NCI-H2107 (cell line): ENCODE measurements at places on chromosomes 1 and 21.

GRCh38 chr21:37970548-37970947 lies 54.3 kb upstream of the KCNJ6 start:
- no peak for DNase-seq

DNA sequence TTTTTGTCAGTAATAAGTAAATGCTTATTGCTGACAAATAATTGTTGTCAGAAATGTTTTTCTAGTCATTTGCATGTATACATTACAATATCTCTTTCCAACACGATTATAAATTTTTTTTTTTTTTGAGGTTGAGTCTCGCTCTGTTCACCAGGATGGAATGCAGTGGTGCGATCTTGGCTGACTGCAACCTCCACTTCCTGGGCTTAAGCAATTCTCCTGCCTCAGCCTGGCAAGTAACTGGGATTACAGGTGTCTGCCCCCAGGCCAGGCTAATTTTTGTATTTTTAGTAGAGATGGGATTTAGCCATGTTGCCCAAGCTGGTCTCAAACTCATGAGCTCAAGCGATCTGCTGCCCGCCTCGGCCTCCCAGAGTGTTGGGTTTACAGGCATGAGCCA lies 72.0 kb upstream of the ATF3 start:
- DNase-seq, result no peak

GRCh38 chr1:28159243-28159642 lies 17.2 kb downstream of the PTAFR start:
- DNase-seq, result no peak

DNA sequence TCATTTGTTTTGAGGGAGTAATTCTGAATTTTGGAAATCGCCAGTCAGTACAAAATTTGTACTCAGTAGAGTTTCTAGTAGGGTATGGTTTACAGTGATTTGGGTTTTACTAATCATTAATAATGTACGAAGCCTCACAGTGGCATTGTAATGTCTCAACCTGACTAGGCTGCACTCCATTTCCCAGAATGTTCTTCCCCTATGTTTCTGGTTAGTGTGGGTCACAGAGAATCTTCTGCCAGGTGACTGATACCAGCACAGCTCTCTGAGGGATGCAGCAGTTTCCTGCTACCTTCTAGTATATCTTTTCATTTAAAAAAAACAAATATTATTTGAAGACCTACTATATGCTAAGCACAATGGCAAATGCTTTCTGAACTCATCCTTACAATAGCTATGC lies 112.9 kb downstream of the PTPN14 start:
- no peak for DNase-seq

DNA sequence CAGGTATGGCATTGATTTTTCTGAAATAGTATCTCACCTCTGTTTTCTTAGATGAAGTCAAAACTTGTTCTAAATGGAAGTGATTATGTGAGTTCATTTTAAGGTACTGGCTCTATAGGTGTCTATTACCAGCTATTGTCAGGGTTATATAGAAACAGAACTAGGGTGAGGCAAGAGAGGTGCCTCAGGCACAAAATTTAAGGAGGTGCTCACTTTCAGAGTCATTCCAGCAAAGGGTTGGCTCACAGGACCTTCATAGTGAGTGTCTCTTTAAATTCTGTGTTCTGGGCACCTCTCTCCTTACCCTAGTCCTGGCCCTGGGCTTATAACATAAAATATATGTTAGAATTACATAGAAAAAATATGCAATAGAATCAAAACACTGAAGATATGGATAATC lies 49.3 kb downstream of the KIAA0319L start:
- DNase-seq, result no peak

DNA sequence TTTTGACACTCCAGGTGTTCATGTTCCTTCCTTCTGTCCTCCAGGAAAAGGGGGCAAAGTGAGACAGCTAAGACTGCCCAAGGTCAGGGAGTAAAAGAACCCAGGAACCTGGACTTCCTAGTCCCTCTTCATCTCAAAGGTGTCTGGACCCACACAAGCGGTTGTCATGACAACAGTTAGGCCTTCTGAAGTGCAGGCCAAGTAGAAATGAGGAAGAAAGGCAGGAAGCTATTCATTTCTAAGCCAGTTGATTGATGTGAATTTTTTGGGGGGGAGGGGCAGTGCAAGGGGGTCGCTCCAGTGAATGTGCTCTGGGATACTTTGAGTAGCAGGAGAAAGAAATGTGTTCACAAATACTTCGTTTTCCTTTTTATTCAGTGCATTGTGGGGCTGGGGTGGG lies 114.3 kb downstream of the NAV1 start:
- no peak for DNase-seq

DNA sequence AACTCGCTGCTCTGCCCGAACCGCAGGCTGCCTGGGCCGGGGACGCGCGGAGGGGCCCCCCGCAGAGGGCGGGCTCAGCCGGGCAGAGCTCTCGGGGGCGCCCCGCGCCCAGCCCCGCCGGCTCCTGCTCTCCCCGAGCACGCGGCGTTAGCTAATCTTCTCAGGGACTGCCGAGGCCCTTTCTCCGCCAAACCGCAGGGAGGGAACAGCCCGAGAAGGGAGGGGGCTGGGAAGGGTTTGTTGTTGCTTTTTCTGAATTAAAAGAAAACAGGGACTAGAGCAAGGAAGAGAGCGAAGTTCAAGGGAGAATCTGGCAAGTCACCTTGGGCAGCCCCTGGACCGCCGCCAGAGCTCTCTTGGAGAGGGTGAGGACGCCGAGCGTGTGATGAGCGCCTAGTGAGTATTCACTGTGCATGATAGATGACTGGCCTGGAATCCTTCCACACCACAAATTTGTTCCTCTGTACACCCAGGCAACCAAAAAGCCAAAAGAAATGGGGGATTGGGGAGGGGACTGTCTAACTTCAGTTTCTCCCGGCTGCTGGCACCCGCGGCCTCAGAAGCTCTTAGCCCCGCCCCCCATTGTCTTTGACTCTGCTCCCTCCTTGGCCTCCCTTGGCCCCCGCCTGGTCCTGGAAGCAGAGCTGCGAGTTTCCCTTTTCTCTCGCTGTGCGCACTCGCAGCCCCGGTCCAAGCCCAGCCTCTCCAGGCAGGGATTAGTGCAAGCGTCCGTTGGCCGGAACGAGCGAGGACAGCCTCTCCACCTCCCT lies 19.7 kb upstream of the LMX1A start:
- DNase-seq, result peak; percentile 61

- no peak for DNase-seq
Measured at GRCh38 chr1:88801575-88802208, 89.7 kb downstream of the GTF2B start.

DNA sequence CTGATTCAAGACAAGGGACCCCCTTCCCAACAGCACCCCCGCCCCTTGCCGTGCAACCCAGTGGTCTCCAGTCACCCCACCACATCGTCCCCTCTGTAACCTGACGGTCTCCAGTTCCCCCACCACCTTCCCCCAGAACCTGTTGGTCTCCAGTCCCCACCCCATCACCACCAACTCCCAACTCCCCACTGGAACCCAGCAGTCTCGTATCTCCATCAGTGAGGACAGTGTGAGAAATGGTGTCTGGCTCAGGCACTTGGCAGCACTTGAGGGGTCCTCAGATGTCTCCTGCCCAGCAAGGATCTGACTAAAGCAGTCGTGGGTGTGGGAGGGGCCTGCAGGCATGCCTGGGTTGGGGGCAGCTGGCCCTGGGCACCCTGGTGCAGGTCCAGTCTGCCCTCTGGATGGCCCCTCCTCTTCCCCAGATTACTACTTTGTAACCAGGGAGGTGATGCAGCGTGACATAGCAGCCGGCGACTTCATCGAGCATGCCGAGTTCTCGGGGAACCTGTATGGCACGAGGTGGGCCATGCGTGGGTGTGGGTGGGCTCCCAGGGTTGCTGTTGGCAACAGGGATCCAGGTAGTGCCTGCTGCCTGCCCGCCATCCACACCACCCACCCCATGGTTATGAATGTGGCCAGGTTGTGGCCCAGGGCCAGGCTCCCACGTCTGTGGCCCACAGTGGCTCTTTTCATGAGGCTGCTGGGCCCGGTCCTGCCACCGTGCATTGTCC lies 3.1 kb upstream of the GJC2 start:
- no peak for DNase-seq

GRCh38 chr1:228992907-228993535 lies 257.7 kb downstream of the RHOU start:
- no peak for DNase-seq

DNA sequence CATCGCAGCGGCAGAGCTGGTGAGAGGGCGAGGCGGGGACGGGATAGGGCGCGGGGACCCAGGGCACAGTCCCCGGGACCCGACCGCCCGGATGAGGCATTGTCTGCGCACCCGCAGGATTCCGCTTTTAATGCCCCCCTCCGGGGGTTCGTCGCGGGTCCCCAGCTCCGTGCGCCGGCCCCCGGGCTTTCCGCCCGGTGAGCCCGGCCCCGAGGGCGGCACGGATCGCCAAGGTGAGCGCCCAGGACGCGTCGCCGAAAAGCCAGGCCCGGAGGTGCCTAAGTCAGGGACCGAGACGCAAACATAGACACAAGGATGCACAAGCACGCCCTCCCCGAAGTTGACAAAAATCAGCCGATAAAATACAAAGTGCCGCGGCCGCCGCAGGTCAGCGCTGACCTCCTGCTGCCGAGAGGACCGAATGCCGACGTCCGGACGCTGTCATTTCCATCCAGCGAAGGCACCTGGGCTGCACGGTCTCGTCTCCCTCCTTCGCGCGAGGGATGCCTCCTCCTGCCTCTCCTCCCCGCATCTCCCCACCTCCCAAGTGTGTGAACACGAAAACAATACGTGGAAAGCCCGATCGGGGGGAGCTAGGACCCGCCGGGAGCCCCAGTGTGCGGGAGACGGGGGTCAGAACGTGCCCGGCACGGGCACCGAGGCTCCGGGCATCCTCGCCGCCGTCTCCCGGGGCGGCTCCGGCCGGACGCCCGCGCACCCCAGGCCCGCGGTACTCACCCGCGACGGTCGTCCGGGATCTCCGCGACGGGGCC lies 101.1 kb upstream of the SOD1 start:
- peak; percentile 55 for DNase-seq

GRCh38 chr1:235006132-235006721 lies 122.4 kb downstream of the TOMM20 start:
- DNase-seq, result no peak

GRCh38 chr1:226597616-226598454 lies 49.3 kb downstream of the STUM start:
- DNase-seq, result no peak

DNA sequence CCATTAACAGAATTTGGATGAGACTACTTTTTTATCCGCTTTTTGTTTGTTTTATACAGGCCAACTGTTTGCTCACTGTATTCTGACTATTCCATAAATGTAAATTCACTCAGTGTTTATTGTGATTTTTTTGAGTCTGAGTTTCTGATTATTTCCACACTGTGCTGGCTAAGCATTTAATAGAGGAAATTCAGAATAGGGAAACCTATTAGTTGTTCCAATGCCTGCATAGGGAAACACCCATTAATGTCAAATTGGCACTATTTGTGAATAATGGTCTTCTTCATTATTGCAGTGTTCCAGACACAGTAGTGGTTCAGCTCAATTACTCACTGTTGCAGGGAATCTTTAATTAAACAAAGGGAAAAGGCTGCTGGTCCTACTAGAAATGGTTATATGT lies 174.7 kb upstream of the SGIP1 start:
- DNase-seq, result no peak

DNA sequence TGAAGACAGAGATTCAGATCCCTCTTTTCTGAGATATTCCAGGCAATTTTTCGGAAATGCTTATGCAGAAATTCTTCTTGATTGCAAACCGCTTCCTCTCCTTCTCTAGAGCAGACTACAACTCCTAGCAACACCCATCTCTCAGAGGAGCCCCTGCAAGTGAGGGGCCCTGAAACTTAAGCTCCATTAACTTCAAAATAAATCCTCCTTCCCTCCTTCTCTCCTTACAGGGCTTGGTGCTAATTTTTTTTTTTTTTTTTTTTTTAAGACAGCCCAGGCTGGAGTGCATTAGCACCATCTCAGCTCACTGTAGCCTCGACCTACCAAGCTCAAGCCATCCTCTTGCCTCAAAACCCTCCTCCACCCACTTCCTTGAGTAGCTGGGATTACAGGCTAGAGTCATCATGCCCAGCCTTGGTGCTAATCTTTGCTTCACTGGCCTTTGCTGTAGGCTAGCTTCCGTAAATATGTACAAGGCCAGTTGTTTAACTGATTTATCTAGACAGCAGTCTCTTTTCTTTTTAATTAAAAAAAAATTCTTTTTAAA lies 30.2 kb upstream of the SFPQ start:
- DNase-seq, result no peak

- DNase-seq, result peak; percentile 85
Measured at GRCh38 chr1:26959722-26960624, at the start of gene KDF1. Gene KDF1 (minus strand): TSS chr1:26960468. CDS start chr1:26952380, 8,088 bp downstream.

- DNase-seq, result no peak
Measured at GRCh38 chr1:33150522-33150921, 31.3 kb downstream of the TRIM62 start.

DNA sequence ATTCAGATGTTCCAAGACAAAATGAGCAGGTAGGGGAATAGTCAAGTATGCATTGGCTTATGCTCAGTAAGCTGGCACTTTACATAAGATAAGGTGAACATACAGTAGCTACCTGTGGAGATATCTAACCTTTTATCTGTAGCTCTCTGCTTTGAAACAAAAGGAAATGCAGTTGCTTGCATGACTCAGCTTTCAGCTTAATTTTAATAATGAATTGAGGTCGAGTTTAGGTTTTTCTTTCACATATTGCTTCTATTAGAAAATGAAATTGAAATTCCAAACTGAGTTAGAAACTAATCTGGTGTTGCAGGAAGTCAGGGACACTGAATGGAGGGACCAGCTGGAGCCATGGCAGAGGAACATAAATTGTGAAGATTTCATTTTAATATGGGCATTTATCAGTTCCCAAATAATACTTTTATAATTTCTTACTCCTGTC lies 8.3 kb downstream of the FRRS1 start:
- no peak for DNase-seq

- DNase-seq, result no peak
Measured at GRCh38 chr1:243801378-243801777, 48.7 kb downstream of the AKT3 start.

- DNase-seq, result no peak
Measured at GRCh38 chr1:6099787-6100765, 54.4 kb downstream of the KCNAB2 start.

DNA sequence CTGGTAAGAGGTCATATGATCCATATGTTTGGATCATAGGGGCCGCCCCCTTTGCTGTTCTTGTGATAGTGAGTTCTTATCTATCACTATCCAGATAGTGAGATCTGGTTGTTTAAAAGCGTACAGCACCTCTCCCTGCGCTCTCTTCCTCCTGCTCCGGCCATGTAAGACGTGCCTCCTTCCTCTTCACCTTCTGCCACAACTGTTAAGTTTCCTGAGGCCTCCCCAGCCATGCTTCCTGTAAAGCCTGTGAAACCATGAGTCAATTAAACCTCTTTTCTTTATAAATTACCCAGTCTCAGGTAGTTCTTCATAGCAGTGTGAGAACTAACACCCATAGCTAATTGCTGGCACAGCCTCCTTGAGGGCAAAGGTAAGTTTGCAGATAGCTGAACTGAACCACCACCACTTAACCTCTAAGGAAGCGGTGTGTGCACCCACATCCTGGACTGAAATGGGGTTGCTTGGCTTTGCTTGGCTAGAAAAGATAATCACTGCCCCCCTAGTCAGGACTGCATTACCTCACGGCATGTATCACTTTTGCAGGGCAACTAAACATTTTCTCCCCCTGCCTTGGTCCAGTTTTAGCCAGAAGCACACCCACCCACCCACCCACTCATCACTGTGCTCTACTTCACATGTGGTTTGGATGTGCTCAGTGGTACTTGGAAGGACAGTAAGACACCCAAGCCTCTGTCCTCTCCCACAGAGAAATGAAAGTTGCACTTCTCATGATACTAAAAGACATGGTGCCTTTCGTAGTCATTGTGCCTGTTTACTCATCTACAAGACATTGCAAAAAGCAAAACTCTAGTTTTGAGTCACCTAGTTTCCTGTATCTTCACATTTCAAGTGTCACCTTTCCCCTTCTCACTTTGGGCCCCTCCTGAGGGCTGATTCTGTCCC lies 23.1 kb upstream of the PTAFR start:
- DNase-seq, result no peak

- no peak for DNase-seq
Measured at GRCh38 chr1:12604114-12604874, 13.7 kb downstream of the DHRS3 start.
